Osteoblast (primary cell): ENCODE measurements at places on chromosomes 3 and 15. TPM values are rescaled to one million over a fixed set of nuclear protein-coding genes. Genes with fewer than 3 reads are reported as not detected.

DNA sequence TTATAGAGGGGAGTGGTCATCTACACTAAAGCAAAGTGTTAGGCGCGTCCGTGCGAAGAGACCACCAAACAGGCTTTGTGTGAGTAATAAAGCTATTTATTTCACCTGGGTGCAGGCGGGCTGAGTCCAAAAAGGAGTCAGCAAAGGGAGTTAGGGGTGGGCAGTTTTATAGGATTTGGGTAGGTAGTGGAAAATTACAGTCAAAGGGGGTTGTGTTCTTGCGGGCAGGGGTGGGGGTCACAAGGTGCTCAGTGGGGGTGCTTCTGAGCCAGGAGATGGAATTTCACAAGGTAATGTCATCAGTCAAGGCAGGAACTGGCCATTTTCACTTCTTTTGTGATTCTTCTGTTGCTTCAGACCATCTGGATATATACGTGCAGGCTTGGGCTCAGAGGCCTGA is 47.1 kb downstream of the OIP5 start:
- no peak for DNase-seq

DNA sequence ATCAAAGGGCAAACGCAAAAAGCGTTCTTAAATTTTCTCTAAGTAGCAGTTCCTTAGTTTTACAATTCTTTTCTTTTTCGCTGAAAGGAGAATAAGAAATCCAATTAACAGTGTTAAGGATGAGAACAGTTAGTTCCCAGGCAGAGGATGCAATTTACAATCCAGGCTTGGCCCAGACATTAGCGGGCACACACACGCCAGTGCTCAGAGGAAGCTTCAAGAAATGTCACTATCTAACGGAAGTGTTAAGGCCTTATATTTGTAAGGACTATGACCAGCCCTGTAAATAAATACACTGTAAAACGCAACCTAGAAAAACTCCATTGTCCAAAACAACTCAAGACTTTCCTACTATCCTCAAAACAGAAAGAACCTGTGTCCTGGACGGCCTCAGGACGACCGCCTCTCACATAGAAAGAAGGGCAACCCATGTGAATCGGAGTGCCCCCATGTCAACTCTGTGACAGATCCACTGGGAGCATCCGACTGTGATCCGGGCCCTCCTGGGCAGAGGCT is 1.3 kb downstream of the ACAP2 start:
- peak; percentile 82 for DNase-seq

GRCh38 chr3:52110502-52110901 is 43.7 kb downstream of the POC1A start:
- no peak for DNase-seq

GRCh38 chr3:23325466-23326065 is 122.4 kb downstream of the UBE2E2 start:
- no peak for DNase-seq

- no peak for DNase-seq
Measured at GRCh38 chr3:106452096-106452495, 583.3 kb upstream of the CBLB start.

- DNase-seq = no peak
Measured at GRCh38 chr3:15204005-15204404, 2.0 kb upstream of the CAPN7 start.

GRCh38 chr15:78762985-78763795 is 48.1 kb downstream of the ADAMTS7 start:
- DNase-seq = no peak

- no peak for DNase-seq
Measured at GRCh38 chr3:158260392-158260791, 150.5 kb downstream of the RSRC1 start.

- no peak for DNase-seq
Measured at GRCh38 chr3:109863701-109864100, 526.4 kb upstream of the DPPA4 start.

DNA sequence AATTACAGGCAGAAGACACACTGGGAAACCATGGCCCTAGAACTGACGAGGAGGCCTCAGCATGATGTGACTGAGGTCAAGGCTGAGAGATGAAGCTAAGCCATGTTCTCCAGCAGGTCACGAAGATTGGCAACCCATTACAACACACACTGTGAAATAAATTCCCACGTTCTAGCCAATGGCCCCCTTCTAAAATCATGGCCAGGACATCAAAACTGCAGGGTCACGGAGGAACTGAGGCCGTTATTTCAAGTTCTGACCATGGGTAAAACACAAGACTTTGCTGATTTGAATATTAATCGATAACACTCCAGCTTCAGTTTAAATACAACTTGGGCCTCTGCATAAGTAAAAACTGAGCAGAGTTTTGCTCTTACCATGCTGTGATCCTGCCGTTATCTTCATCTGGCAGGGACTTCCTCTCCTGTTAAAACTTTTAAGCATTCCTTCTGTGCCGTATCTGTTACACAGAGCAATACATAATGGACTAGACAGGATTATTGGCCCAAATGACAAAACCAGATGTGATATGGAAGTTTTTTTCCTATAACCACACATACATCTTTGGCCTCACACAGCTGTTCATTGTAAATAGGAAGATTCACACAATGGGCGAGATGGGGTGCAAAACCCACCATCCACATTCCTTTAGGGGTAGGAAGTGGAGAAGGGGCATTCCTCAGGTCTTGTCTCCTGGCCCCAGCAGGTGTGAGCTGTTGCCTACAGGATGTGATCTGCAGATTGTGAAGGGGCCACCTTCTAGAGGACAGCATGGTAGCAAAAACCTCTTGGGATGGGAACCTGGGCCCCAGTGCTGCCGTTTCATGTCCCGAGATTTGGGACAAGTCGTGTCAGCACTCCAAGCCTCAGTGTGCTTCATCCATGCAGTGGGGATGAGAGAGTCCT is 207.4 kb downstream of the OPA1 start:
- DNase-seq = peak; percentile 29

GRCh38 chr3:195081242-195081963 is 189.6 kb downstream of the XXYLT1 start:
- DNase-seq = no peak

DNA sequence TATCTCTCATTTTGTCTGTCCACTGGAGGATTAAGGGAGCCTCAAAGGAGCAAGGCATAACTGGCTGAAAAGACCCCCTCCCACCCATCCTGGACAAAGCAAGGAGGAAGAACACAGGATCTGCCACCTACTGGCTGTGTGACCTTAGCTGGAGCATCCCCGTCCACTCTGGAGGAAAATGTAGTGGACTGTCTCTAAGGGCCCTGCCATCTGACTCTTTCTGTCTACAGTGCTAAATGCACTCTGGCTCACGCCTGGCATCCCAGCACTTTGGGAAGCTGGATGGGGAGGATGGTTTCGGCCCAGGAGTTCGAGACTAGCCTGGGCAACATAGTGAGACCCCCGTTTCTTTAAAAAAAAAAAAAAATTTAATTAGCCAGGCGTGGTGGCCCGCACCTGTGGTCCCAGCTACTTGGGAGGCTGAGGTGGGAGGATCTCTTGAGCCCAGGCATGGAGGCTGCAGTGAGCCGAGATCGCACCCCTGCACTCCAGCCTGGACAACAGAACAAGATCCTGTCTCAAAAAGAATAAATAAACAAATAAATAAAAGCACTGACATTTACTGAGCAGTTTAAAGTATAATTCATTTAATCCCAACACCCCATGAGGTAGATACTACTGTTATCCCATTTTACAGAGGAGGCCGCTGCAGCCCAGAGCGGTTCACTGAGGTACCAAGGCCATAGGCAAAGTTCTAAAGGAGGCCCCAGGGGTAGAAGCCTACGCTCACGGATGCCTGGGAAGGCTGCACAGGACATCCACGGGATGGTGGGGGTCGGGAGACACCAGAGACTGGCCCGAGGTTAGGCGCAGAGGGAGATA is 1.1 kb downstream of the TBC1D2B start:
- peak; percentile 66 for DNase-seq

GRCh38 chr3:38151667-38152265 is 13.3 kb downstream of the MYD88 start:
- DNase-seq = no peak

DNA sequence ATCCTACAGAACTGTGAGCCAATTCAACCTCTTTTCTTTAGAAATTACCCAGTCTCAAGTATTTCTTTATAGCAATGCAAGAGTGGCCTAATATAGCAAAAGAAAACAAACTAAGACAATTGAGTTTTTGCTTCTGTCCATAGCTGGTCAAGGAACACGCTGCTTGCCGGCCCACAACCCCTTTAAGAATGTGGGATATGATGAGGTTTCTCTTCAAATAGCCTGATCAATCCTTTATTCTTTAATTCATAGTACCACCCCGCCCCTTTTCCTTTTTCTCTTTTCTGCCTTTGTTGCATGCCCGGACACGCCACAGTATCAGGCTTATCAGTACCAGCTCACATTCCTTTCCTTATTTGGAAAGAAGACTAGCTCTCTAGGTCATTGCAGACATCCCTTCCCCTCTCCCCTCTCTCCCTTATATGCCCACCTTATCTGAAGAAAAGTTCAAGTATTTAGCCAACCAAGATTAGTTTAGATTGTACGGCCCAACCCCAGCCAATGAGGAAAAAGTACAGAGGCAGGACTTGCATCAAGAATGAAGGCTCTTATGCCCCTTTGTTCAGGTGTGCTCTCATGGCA is 404.5 kb downstream of the OCA2 start:
- no peak for DNase-seq

DNA sequence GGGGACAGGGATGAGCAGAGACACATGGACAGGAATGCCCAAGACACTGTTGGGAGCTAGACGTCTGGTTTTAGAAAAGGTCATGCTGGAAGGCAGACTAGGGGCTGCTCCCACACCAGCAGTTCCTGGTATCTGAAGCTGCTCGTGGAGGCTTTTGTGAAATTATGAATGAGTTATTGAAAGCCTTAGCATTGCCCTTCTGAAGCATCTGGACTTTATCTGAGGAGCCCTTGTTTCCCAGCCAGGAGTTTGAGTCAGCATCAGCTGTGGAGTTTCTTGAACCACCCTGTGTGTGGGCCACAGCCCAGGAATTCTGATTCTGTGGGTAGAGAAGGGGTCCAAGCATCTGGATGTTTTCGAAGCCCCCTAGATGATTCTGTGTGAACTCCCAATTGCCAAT is 258.7 kb downstream of the SLCO3A1 start:
- DNase-seq = no peak

DNA sequence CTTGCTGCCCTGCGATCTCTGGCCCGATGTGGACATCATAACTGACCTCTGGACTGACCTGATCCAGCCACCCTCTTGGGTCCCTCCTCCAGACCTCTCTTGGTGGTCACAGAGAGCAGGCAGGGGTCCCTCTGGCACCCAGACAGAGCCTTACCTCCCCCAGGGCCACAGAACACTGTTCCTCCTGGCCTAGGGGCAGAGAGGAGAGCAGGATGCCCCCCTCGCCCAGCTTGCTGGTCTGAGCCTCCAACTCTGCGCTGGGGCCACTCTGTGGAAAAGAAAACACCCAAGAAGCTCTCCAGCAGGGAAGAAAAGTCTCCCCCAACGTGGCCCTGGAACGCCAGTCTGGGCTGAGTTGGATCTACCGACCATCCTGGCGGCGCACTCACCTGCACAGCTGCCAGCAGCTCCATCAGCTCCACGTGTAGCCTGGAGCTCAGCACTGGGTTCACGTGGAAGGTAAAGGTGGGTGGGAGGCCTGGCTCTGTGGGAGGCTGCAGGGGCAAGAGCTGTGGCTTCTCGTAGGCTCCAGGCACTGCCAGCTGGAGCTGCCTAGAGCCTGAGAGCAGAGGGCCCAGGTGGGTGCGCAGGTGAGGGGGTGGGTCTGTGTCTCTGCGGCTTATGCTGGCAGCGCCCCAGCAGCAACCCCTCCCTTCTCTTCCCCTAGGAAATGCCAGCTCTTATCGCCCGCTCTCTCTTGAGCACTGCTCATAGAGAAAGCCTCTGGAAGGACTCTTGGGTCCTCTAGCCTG is 6.0 kb downstream of the PLA2G4F start:
- DNase-seq = peak; percentile 71

DNA sequence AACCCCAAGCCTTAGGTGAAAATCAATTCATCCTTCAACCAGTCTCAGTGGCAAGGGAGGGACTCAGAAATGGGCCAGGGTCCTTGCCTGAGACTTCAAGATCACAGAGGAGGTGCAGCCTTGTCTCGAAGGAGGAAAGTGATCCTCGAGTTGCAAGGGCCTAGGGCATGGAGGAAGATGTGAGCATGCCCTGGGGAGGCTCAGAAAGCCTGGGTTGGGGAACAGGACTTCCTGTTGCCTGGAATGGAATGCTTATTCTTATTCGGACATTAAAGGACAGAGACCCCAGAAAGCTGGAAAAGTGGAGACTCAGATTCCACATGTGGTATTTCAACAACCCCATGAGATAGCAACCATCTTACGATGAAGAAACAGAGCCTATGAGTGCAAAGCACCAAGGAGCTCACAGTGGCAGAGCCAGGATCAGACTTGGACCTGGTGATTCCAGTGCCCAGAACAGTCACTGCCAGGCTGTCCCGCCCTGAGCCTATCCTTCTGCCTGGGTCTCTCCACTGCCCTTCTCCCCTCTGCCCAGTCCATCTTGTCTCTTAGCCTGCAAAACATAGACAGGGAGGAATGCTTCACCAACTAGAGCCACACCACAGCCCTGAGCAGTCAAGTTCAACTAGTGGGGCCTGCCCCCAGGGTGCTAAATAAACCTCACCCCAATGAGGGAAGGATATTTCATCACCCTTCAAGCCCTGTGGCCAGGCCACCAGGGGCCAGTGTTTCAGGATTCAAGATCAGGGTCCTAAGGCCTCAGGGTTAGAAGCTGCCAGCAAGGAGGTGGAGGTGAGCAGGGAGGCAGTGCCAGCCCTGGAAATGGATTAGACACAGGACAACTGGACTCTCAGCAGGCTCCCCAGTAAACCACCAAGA is 21.9 kb downstream of the DAPK2 start:
- no peak for DNase-seq

DNA sequence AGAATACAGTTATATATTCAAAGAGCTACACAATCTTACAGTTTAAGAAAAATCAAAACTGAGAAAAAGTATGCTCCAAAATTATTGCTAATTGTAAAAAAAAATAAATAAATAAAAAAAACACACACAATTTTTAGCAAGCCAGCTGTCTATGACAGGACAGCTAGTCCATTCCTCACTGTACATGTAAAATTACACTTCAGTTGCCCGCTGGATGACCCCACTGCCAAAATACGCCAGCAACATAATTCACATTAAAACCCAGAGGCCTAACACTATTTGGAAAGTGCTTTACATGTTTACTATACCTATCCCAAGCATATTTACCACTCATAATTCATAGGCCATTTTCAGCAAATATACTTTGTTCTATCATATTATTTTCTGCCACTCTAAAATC is 5.8 kb downstream of the MYO9A start:
- no peak for DNase-seq

GRCh38 chr3:134326126-134326525 is 48.1 kb downstream of the AMOTL2 start:
- no peak for DNase-seq

GRCh38 chr15:85276921-85277320 is 103.5 kb upstream of the AKAP13 start:
- no peak for DNase-seq

GRCh38 chr3:178505832-178506231 is 30.4 kb upstream of the KCNMB2 start:
- DNase-seq = peak; percentile 46

GRCh38 chr3:187167777-187168176 is 28.5 kb upstream of the RPL39L start:
- no peak for DNase-seq

ROBO2 gene
- under 0.01 and 0.36 TPM in 2 replicates for total RNA-seq

GPR15 gene
- not detected in 2 replicates for total RNA-seq

PP2D1 gene
- total RNA-seq = not detected in 2 replicates

BFSP2 gene
- total RNA-seq = not detected in 2 replicates

PROK2 gene
- not detected in 2 replicates for total RNA-seq

SLC22A14 gene
- total RNA-seq = 0.29 and 0.36 TPM in 2 replicates
